ENCODE measurements at places on chromosomes 11 and 22.
A peak's percentile ranks its signal among the peaks of the same experiment; 100 is the strongest.

DNA sequence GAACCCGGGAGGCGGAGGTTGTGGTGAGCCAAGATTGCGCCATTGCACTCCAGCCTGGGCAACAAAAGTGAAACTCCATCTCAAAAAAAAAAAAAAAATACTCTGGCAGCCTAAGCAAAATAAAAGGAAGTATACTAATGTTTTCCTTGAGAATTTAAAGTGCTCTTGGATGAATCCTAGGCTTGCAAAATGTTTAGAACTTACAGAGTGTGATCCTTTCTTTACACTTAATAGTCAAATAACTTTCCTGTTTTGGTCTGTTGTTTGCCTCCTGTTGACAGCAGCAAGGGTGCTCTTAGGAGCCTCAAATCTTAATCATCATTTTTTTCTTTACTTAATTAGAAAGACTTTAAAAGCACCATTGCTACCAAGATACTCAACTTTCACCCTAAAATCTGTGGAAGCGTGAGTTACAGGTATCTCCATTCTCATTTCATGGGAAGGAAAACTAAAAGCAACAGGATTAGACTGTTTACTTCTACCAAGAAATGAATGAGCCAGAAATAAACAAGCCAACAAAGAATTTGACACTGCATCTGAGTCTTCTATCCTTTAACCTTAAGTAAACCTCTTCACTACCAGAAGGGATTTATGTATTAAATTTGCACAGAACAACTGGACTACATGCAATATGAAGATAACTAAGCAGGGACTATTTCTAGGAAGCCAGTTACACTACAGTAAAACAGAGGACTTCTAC, 38.7 kb upstream of the CRTAM start:
- DNase-seq = no peak

DNA sequence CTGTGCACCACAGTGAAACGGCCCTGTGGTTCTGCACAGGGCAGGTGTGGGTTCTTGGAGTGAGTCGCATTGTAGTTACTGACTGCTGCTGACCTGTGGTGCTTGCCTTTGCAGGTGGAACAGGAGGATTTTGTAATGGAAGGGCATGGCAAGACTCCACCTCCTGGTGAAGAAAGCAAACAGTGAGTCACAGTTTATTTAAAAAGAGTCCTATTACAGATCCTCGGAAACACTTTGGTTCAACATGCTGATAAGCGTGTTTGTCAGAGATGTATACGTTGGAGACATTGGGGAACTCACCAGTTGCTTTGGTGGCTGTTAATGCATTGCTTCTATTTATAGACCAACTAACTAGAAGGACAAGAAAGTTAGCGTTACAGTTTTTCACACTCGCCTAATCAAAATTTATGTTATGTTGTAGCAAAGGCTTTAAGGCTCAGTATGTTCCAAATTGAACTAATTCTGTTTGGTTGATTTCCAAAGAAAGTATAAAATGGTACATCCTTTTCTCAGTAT, 21.7 kb upstream of the TNRC6B start:
- peak; percentile 37 for DNase-seq

- peak; percentile 51 for DNase-seq
These were observed 7.8 kb downstream of the HPS5 start for GRCh38 chr11:18313965-18314763.

DNA sequence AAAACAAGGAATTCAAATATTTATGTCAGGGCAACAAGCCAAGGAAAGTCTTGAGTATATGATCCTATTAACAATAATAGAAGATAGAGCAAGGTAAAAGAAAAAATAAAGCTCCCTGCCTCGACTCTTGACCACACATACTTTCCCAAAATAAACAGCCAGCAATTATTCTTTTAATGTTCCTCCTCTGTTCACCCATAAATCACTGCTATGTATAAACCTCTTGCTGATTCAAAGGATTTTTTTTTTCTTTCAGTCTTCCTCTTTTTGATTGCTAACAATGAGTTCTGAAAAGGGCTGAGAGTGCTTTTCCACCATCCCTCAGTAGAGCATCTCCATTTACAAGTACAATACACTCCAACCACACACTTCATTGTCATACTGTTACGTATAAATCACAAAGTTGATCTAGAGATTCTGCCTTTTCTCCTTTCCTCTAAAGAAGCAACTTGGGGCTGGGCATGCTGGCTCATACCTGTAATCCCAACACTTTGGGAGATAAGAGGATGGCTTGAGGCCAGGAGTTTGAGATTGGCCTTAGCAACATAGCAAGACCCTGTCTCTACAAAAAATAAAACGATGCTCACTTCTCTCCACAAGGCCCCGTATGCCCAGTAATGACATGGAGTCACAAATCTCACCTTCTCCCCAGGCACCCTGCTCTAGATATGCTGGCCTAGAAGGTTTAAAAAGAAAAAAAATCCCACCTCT, 24.0 kb downstream of the RAB30 start:
- DNase-seq = no peak

GRCh38 chr11:62547691-62548281, 1.2 kb upstream of the AHNAK start:
- no peak for DNase-seq

DNA sequence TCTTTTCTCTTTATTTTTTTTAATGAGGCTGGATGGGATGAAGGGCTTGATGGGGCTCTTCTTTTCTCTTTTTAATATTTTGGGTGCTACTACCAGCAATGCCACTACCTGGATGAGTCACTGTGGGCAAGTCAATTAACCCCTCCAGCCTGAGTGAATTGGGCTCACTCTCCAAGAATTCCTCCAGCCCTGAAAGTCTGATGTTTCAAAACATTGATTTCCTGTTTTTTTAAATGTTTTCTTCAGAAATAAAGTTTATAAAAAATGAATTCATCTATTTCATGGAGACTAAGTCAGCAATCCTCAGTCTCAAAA, 812 bp upstream of the OR5A2 start:
- DNase-seq = no peak

DNA sequence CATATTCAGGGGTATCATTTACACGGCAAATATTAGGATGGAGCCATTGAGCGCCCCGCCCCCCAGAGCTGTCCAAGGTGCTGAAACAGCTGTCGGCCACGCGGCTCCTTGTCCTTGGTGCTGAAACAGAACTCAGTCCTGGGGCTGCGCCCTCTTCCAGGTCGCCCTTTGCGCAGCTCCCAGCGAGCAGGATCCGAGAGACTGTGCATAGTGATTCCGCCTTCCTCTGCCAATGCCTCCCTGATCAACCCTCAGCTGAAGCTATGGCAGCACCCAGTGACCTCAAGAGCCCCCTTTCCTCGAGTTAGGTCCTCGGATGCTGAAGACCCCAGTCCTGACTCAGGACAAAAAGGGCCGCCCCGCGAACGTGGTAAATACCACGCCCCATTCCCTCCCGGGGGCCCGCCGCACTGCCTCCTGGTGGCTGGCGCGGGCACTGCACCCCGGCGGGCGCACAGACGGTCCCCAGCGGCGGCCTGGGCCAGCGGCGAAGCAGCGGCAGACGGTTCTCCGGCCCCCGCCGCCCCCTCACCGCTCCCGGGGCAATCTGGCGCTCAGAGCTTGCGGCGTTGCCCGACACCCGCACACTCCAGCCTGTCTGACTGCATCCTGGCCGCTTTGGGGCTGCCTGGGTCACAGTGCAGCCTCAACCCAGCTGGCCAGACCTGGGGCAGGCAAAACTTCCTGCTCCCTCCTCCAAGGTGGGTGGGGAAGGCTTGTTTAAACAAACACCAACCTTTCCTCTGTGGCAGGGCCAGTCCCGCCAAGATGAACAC, 13.4 kb downstream of the SYT7 start:
- DNase-seq = peak; percentile 77

DNA sequence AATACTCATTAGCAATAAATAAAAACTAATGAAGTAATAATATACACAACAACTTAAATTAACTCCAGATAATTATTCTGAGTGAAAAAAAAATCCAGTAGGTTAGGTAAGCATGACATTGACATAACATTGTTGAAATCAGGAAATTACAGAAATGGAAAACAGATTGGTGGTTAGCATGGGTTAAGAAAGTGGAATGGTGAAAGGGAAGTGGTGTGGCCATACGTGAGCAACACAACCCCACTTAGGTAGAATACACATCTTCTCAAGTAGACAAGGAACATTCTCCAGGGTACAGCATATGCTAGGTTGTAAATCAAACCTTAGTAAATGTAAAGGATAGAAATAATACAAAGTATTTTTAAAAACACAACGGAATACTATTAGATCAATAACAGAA, 30.2 kb upstream of the CLTCL1 start:
- DNase-seq = no peak

DNA sequence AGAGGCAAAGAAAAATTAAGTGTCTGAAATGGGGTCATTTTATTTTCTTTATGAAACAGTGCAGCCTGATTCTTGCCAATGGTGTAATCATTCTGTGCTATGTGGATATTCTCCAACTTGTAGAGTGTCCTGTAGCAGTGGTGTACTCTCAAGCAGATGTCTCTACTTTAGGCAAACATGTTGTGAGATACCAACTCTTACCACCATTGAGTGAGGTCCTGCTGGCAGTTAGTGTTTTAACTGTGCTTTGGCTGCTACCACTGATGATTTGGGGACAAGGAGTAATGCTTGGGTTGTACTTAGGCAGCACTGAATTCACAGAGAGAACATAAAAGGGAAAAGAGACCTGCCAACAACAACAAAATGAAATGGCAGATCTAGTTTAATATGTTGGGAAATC, 122.5 kb downstream of the APIP start:
- no peak for DNase-seq

DNA sequence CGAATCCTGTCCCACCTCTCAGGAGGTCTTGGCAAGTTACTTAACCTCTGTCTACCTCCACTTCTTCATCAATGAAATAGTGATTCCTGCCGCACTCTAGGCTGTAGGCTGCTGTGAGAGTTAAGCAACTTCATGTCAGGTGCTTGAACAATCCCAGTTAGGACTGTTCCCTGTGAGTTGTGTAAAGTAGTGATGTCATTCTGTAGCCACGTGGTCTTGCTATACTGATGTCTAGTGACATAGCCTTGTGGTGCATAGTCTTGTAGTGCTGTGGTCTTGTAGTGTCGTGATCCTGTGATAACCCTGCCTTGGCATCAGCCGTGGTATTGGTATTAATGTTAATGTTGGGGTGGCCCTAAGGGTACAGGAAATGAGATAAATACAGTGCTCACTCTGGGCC, 30.3 kb upstream of the PRR5 start:
- DNase-seq = peak; percentile 57

DNA sequence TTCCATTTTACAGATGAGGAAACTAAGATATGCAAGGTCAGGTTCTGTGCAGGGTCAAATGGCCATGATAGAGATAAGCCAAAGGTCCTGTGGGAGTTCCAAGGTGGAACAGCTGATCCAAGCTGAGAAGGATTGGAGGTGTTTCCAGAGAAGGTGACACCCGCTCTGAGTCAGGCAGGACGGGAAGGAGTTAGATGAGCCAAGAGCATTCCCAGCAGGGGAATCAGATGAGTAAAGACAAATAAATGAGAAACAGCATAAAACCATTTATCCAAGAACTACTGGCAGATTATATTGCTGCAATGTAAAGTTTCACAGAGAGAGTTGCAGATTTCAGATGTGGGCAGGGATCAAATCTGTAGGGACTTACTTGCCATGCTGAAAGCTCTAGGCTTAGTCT, 18.9 kb upstream of the HEPHL1 start:
- peak; percentile 69 for DNase-seq

DNA sequence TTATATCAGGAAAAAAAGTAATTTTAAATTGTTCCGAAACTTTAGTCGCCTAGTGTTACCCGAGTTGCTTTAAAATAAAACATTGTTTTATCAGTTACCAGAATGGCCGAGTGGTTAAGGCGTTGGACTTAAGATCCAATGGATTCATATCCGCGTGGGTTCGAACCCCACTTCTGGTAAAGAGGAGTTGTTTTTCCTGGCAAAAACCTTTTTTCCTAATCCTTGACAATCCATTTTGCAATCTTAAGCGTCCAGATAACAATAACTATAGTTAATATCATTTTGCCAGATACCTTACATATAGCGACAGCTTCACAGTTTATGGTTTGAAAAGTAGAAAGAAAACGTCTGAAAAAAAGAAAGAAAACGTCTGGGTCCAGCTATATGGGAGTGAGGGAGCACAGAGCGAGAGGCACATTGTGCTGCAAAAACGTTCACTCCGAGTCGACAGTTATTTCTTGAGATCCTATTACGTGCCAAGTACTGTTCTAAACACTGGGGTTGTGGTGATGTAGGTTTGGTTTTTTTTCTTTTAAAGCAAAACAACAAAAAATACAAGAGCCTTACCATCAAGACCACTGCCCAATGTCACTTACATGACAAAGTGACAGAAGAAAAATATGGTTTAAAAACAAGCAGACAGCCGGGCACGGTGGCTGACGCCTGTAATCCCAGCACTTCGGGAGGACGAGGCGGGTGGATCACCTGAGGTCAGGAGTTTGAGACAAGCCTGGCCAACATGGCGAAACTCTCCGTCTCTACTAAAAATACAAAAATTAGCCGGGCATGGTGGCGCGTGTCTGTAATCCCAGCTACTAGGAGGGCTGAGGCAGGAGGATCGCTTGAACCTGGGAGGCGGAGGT, 40.6 kb downstream of the OR4D9 start:
- peak; percentile 91 for DNase-seq

GRCh38 chr22:17091851-17092250, 7.1 kb downstream of the IL17RA start:
- DNase-seq = no peak

DNA sequence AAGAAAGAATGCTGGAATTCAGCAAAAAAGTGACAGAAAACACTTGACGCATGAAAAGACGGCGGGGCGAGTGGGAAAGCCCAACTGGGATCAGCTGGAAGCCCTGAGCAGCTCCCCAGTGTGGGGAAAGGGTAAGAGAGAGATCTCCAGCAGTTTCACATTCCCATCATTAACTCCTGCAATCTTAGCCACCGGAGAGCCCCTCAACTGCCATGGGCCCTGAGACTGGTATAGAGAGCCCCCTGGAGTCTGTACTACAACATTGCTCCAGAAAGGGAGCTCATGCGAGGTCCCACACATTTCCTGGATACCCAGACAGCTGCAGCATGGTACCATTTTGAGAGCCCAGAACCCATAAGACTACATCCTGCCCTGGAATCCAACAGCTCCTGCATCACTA, 31.1 kb downstream of the MRGPRX4 start:
- DNase-seq = peak; percentile 21

DNA sequence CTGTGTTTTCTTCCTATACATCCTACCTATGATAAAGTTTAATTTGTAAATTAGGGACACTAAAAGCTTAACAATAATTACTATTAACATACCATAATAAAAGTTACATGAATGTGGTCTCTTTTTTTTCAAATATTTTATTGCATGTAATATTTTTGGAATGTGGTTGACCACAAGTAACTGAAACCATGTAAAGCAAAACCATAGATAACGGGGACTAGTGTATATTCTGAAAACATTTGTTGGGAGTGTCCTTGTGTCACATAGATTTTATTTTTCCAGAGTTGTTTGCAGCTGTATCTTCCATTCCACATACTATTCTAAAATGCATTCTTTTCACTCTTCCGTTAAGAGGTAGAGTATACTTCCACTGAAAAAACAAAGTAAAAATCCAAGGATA, 200.4 kb downstream of the KIF18A start:
- no peak for DNase-seq

GRCh38 chr11:65498727-65498976, 193 bp upstream of the MALAT1 start:
- DNase-seq = no peak

GRCh38 chr11:36123336-36124101, 165.7 kb downstream of the COMMD9 start:
- DNase-seq = no peak

GRCh38 chr11:131334601-131335000, 35.8 kb upstream of the NTM start:
- DNase-seq = no peak
